ENCODE measurements at places on chromosomes 11 and 22. TPM values are rescaled to one million over a fixed set of nuclear protein-coding genes. Genes with fewer than 3 reads are reported as not detected.

DNA sequence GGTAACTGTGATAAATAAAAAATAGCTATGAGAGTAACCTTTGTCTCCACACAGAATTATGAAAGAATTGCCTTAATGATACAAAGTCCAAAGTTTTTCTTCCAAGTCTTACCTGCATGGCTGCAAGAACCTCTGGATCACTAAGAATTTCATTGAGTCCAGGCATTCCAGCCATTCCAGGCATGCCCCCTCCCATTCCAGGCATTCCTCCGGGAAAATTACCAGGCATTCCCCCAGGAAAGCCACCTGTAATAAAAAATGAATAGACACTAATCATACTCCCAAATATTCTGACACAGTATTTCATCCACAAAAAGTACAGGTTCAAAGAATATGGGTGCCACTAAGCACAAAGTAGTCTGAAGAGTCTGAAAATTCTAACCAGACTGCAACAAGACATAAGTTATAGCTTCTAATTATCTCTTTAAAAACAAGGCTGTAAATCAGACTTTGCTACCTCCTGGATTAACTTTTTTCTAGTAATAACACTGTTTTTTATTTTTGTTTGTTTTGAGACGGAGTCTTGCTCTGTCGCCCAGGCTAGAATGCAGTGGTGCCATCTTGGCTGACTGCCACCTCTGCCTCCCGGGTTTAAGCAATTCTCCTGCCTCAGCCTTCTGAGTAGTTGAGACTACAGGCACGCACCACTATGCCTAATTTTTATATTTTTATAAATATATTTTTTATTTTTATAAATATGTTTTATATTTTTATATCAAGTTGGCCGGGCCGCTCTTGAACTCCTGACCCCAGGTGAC, 8.0 kb upstream of the SLC25A17 start:
- no peak for DNase-seq

GRCh38 chr11:91513734-91514133, 710.9 kb upstream of the FAT3 start:
- DNase-seq, result no peak

GRCh38 chr11:33861941-33862589, 29.8 kb downstream of the LMO2 start:
- DNase-seq, result no peak

- DNase-seq, result no peak
Measured at GRCh38 chr11:7965386-7965785, at the start of gene NLRP10. NLRP10 (minus strand) TSS chr11:7965447; CDS start chr11:7963495, 1,952 bp downstream.

DNA sequence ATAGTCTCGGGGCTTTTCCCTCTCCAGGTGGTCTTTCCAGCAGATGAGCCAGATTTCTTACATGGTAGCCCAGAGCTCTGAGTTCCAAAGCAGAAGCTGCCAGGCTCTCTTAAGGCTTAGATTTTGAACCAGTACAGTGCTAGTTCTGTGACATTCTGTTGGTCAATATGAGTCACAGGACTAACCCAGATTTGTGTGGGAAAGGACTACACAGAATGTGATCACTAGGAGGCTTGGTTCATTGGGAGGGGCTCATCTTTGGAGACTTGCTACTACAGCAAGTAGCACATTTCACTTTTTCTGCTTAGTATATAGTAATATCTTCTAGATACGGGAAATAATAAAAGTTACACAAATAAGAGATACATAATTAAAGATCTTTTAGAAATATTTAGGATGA, 24.1 kb downstream of the RNF214 start:
- DNase-seq, result no peak

- DNase-seq, result no peak
Measured at GRCh38 chr11:45933131-45933831, 10.8 kb downstream of the LARGE2 start.

GRCh38 chr11:119051440-119052162, 5.4 kb downstream of the HYOU1 start:
- DNase-seq, result no peak

- no peak for DNase-seq
Measured at GRCh38 chr11:70407121-70407520, 8.8 kb downstream of the CTTN start.

GRCh38 chr11:64233913-64234586, at the start of gene VEGFB:
VEGFB (plus strand) TSS chr11:64234584; CDS start chr11:64234834, 250 bp downstream.
- peak; percentile 82 for DNase-seq

GRCh38 chr11:29328961-29329441, 687.8 kb downstream of the KCNA4 start:
- no peak for DNase-seq

GRCh38 chr22:27226666-27227065, 569.3 kb downstream of the MIAT start:
- no peak for DNase-seq

- DNase-seq, result no peak
Measured at GRCh38 chr11:12617632-12618031, 56.6 kb upstream of the TEAD1 start.

DNA sequence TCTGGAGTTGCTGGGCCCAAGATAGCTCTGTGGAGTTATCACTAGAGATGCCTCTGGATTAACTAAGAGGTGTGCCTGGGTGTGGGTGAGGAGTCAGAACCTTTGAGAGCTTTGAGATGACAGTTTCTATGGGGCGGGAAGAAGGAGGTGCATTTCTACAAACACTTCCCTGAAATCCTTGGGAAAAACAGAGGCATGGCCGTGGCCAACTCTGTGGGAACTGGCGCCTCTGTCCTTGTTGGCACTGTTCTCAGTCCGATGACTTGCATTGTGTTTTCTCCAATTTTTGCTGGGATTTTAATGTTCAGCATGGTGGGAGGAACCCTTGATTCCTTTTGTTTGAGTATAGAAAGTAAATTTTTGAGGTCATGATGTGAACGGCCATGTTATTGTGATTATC, 115.8 kb upstream of the PARVA start:
- DNase-seq, result no peak

DNA sequence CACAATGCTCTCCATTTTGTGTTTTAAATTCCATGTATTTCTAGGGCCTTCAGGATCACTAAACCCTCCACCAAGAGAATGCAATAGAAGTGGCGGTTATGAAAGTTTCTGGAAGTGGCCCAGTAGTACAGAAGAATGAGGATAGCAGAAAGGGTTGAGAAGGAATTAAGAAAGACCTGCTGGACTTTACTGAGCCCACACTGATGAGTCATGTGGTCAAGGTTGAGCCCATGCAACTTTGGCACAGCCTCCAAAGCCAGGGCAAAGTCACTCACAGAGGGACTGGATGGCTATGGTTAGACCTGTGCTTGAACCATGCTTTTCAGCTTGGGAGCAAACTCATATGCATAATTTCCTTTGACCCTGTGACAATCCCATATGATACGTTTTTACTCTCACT, 102.9 kb upstream of the PLET1 start:
- DNase-seq, result no peak

GRCh38 chr11:441418-442274, at the start of gene ANO9:
ANO9 (minus strand) TSS chr11:442011; CDS start chr11:441926, 85 bp downstream.
- peak; percentile 76 for DNase-seq

DNA sequence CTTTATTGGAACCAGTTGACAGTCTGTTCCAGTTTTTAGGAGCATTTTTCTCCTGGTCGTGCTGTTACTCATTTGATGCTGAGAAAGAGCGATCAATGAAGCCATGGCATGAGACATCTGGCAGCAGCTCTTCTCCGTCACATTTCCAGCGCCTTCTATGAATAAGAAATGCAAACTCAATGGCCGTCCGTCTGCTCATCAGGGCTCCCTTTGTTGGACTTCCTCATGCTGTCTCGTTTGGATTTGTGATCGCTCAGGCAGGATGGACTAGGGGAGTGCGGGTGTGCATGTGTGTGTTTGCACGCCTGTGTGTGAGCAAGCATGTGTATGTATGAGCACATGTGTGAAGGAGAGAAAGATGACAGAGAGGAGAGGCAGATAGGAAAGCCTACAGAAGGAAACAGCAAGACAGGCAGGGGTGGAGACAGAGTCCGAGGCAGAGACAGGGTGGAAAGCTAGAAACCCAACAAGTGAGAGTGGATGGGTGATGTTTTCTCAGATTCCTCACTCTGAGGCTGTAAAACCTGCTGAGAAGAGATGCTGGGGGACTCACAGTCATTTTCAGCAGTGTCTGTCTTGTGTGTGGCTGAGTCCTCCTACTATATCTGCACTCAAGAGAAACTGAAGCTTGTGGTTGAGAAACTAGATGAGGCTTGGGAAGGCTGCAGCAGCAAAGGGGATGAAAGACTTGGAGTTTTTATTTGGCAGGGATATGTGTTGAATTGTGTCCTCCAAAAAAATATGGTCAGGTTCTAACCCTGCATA, 56.0 kb upstream of the CLMP start:
- no peak for DNase-seq

DNA sequence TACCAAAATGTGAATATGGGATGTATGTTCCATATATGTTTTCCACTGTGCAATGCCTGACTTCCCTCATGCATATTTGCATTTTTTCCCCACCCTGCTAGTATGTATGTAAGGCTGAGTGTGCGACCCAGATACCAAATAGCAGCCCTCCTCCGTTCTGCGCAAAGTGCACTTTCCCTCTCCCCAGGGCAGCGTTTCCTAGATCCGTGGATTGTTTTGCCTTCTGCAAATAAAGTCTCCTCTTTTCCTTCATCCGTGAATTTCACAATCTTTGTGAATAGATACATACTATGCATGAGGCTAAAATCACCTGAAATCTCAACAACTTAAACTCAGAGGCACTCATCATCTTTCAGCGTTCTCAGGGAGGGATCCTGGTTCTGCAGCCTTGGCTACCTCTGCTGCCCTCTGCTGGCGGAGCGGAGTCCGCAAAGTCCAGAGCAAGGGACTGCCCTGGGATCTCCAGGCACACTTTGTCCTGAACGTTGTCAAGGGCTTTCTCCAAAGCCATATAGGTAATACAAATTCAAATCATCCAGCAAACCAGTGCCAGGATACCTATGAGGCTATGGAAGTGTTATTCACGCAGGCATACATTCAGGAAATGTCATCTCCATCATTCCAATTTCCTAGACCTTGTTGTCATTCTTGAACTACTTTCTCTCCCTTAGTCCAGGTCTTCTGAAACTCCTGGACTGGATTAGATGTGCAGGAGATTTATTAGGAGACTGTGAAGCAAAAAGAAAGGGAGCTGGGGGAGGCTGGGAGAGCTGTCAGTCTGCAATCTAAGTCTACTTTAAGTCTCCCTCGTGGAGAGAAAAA, 53.1 kb downstream of the CNTF start:
- peak; percentile 78 for DNase-seq

DNA sequence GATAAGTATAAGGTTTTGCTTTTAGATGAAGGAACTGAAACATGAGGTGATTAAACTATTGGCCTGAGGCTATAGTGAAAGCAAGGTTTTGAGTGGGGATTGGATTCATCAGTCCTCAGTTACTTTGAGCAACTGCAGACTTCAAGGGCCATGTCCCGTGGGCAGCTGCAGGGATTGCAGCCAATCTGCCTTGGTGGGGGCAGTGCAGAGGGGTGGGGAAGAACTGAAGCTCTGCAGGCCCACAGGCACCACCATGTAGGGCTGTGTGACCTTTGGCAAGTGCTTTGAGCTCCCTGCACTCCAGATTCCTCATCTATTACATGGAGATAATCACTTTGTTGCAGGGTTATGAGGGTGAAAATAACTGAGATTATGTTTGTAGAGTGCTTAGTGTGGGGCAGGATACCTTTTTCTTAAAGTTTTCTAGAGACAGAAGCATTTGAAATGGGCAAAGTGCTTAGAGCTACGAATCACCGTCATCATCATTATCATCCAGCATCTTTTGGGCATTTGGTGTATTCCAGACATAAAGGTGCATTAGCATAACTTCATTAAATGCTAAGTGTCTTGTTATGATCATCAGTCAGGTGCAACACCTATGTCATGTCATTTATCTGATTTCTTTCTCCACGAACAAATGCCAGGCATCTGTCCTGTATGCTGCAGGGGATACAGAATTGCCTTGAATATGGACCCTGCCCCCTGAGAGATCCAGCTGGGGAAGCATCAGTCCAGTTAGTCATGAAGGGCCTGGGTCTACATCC, 72.1 kb upstream of the TENM4 start:
- DNase-seq, result no peak

- no peak for DNase-seq
Measured at GRCh38 chr11:33531743-33532181, 168.9 kb downstream of the C11orf91 start.

DNA sequence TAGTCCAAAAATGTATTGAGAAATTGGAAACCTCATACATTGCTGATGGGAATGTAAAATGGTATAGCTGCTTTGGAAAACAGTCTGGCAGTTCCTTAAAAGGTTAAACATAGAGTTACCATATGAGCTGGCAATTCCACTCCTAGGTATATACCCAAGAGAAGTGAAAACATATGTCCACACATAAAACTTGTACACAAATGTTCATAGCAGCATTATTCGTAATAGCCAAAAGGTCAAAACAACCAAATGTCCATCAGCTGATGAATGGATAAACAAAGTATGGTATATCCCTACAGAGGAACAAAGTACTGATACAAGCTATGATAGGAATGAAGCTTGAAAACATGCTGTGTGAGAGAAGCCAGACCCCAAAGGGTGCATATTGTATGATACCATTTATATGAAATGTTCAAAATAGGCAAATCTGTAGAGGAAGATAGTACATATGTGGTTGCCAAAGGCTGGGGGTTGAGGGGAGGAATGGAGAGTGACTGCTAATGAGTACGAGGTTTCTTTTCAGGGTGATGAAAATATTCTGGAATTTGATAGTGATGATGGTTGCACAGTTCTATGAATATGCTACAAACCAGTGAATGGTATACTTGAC, 85.8 kb downstream of the ZBTB16 start:
- no peak for DNase-seq

- no peak for DNase-seq
Measured at GRCh38 chr11:2750682-2751522, 51.1 kb upstream of the KCNQ1OT1 start.

- DNase-seq, result no peak
Measured at GRCh38 chr11:1158681-1159487, 1.1 kb downstream of the MUC5AC start.

- DNase-seq, result no peak
Measured at GRCh38 chr11:131063638-131064037, 147.4 kb upstream of the SNX19 start.

DNA sequence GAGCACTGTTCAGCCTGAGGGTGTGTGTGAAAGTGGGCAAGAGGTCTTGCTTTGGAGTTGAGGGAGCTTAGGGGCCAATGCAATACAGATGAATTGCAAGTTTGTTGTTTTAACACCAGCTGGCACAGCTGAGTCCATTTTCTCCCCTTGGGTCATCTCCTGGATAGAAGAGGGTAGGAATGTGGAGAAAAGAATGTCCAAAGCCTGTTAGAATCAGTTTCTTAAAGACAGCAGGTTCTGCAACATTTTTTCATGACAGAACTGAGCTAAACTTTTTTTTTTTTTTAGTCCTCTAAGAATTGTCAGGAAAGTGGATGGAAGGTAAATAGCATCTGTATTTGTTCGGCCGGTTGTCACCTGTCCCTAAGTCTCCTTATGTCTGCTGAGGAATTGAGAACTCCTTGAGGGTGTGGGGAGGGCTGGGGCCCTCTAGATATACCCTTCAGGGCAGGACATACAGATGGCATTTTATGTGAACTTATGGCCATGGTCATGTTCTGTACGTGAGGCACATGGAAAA, 211.1 kb upstream of the CADM1 start:
- DNase-seq, result no peak

- DNase-seq, result no peak
Measured at GRCh38 chr11:10654811-10655150, 38.8 kb downstream of the IRAG1 start.

DAGLA gene
- total RNA-seq, result 0.20 TPM

BRMS1 gene
- total RNA-seq, result 66.1 TPM

PLEKHA7 gene
- 5.3 TPM for total RNA-seq

DYNC2H1 gene
- total RNA-seq, result 2.4 TPM

MAJIN gene
- not detected for total RNA-seq

NEU3 gene
- 12.7 TPM for total RNA-seq

SMTNL1 gene
- total RNA-seq, result not detected

ASCL2 gene
- total RNA-seq, result 0.55 TPM

All from CD8-positive, alpha-beta memory T cell (primary cell).